ENCODE measurements at places on chromosomes 3 and 15.

DNA sequence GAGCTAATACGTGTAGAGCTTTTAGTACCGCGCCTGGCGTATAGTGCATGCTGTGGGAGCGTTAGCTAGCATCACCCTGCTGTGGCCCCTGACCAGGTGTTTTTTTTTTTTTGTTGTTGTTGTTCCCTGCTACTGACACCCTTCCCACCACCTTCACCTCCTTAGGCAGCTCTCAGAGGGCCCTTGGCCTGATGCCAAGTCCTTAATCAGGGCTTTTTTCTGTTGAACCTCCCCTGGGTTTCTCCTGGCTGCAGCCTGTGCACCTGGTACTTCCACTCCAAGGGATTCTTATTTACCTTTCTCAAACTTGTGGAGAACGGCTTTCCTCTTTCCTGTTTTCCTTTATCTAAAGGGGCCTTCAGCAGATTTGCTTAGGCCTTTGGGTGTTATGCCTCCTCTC is 53.3 kb downstream of the SLC7A14 start:
- no peak for DNase-seq

- no peak for DNase-seq
These were observed 880.1 kb downstream of the CADM2 start for GRCh38 chr3:85838921-85839320.

GRCh38 chr3:197017003-197017402 is 12.6 kb downstream of the MELTF start:
- no peak for DNase-seq

GRCh38 chr3:27584874-27585273 is 100.7 kb upstream of the SLC4A7 start:
- no peak for DNase-seq

DNA sequence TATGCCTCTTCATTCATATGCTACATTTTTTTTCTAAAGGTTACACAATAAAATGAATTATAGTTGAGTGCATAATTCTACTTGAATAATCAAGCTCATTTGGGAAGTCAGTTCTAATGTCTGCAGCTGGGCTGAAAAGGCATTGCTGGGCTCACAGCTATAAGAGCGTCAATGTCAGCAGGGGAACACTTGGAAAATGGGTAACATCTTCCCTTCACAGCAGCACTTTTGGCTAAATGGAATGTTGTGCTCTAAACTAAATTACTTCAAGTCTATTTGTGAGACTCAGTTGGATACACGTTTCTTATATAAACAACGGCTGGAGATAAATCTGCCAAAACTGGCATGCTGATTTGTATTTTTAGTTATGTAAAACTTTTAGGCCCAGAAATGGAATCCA is 357.8 kb downstream of the TBL1XR1 start:
- DNase-seq, result no peak

DNA sequence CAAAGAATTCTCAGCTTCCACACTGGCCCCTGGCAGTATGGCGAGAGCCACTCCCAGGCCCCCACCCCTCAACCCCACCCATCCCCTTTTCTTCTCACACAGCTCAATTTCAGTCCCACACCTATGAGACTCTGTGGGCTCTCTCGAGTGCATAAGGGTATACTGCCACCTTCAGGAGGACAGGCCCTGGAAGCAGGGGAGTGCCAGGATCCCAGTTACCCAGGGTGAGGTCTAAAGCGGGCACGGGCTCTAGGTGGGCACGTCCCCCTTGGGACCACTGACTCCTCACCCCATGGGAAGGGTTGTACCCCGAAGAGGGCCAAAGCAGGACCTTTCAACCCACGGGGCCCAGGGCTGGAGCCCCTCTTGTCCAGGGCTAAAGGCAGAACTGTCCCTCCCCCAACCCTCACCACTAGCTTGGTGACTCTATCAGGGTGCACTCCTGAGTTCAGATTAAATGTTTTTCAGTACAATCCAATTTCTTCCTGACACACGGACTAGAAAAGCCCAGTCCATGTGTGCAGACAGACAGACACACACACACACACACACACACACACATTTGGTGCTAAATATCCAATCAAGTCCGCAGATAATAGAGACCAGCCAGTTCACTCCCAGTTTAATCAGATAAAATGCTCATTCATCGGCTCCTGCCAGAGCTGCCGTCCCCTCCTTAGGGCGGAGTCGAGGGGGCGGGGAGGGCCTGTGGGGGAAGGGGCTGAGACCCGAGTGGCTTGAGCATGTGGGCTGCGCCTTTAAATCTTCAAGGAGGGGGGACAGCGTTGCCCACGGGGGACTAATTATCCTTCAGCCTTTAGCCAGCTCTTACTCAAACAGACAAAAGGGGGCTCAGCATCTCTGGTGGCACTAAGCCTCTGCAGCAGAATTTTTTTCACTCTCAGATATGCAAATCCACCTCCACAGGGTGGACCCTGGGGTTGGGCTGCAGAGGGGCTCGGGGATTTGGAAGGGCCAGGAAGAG is 59.3 kb downstream of the CYP11A1 start:
- peak; percentile 48 for DNase-seq

GRCh38 chr15:54282228-54282836 is 304.1 kb downstream of the UNC13C start:
- no peak for DNase-seq

GRCh38 chr3:58034738-58035523 is 26.7 kb downstream of the FLNB start:
- DNase-seq, result peak; percentile 59

- DNase-seq, result no peak
These were observed 11.5 kb downstream of the SEMA3F start for GRCh38 chr3:50166620-50167019.

DNA sequence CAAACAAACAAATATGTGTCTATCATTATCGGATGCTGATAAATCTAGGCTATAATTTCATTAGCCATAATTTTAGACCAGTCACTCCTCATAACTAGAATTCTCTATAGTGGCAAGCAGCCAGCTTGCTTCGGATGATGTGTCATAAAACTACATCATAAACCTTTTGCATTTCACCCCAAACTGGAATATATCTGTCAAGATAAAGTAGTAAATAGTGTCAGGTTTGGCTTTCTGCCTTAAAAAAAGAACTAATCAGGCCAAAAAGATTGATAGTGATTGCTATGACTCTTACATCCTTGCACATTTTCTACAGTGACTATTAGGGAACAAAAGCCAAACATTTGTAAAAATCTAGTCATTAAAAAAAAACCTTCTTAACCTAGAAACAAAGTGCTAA is 51.0 kb downstream of the DPPA2 start:
- no peak for DNase-seq

GRCh38 chr3:19901918-19902317 is 32.1 kb downstream of the EFHB start:
- DNase-seq, result no peak
